AG04450 (cell line): ENCODE measurements at places on chromosomes 12 and 14.

- no peak for DNase-seq
Observed at GRCh38 chr12:74415633-74416032, 122.0 kb upstream of the ATXN7L3B start.

GRCh38 chr14:33917661-33918060 is 33.2 kb downstream of the EGLN3 start:
- no peak for DNase-seq

- no peak for DNase-seq
Observed at GRCh38 chr14:39276005-39276404, 42.3 kb downstream of the MIA2 start.

- peak; percentile 74 for DNase-seq
Observed at GRCh38 chr12:114399664-114400211, 6.2 kb downstream of the TBX5 start.

- DNase-seq = no peak
Observed at GRCh38 chr14:22610931-22611330, 12.8 kb downstream of the ABHD4 start.

DNA sequence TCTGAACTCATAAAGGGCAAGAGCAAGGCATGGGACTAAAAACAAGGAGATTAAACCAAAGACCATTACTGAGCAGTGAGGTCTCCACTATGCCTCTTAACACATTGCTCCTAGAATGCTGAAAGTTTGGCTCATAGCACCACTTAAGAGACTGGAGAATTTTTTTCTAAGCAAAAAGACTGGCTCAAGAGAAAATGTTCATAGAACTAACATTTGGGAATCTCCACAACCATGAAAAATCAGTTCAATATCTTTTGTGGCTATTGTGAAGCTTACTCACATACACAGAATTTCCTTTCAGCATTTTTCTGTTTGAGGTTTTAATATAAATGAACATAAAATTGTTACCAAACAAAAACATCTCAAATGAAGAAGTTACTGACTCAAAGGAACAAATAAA is 255.8 kb downstream of the CCDC91 start:
- DNase-seq = no peak

DNA sequence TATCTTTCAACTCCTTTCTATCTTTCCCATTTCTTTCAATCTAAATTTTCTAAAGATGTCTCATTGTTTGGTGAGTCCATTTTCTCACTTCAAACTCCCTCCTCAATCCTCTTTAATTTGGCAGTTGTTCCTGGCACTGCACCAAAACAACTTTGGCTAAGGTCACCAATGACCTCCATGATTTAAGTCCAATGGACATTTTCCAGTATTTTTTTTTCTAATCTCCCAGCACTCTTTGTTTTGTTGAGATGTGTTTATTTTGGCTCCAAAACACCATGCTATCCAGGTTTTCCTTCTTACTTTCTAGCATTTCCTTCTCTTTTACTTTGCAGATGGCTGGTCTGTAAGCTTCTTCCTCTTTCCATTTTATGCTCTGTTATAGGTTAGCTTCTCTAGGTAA is 42.5 kb upstream of the OTOGL start:
- no peak for DNase-seq

DNA sequence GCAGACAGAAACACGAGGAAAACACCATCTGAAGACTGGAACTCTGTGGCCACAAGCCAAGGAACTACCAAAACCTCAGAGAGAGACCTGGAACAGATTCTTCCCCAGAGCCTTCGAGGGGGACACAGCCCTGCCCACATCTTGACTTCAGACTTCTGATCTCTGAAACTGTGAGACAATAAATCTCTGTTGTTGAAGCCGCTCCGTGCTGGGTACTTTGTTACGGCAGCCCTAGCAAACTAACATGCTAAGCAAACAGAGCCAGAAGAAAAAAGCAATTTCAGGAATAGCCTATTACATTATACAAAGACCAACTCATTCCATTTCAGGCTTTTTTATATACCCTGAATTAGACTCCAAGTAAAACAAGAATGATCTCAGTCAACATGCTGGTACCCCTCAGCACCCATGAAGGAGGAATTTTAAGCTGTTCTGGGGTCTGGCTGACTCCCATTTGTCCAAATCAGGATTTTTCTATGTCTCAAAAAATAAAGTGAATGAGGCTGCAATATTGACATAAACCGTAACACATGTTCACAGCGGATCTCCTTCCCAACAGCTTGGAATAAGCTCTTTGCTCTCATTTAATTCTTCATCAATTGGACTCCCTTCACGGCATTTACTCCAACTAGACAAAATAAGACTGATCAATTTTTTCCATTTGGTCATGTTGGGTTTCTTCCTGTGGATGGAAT is 190.1 kb downstream of the FOXN3 start:
- no peak for DNase-seq

GRCh38 chr12:128908254-128908653 is 55.0 kb downstream of the GLT1D1 start:
- no peak for DNase-seq

GRCh38 chr12:4353785-4354208 is 25.7 kb downstream of the FGF23 start:
- DNase-seq = no peak

- no peak for DNase-seq
Observed at GRCh38 chr14:88856786-88857366, 32.4 kb downstream of the TTC8 start.

DNA sequence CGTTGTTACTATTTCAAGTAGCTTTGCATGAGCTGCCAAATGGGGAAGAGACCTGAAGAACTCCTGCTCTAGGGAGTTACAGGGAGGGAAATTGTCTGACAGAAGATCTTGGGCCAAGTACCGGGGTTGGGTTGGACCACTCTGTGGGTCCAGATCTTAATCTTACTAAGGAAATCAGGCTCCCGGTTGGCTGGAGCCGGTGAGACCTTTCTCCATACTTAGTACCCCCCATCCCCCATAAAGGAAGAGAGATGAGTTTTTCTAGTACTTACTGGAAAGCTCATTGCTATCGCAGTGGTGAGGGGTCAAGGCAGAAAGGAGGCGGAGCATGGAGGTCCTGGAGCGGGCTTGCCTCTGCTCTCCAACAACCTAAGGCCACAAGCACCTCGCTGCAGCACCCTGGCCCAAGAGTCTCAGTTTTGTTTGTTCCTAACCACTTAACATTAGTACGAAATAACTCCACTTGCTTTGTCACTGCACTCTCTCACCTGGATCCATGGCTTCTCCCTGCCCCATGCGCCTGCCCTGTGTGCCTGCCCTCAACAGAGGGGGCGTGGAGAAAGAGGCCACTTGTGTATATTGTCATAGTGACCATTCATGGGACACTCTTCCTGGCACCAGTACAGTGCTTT is 6.8 kb upstream of the UNC119B start:
- DNase-seq = no peak

- no peak for DNase-seq
Observed at GRCh38 chr14:28767030-28767852, 654 bp downstream of the FOXG1 start.

- peak; percentile 21 for DNase-seq
Observed at GRCh38 chr12:130826151-130826801, 12.8 kb downstream of the STX2 start.

GRCh38 chr12:32264961-32265360 is 134.4 kb upstream of the FGD4 start:
- DNase-seq = no peak

DNA sequence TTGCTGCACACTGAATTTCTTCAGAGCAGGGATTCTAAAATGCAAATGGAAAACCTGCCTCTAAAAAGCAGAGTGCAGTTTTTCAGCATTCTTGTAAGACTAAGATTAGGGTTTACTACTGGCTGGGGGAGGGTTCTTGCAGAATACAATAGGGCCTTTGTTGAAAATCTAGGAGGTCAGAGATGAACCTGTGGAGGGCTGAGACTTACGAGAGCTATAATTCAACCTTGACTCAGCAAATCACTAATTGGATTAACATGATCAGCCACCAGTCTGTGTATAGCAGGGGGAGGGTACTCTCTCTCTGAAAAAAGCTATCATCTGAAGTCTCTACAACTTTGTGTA is 92.6 kb upstream of the HIF1A start:
- no peak for DNase-seq

DNA sequence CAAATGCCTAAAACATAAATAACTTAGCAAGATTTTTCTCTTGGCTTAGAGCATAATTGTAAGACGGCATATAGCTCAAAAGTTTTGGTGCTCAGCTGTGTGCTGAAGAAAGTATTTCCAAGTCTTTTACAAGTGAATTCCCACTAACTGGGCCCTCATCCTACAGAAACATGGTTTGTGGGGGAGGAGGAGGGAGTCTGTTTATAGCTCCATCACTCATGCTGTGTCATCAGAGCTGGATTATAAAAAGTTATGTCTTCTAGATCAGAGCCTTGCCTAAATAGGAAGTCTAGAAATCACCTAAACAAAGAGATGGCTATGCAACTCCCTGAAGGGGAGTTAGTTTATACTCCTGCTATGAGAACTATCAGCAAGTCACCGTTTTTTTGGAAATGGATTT is 65.9 kb upstream of the OTOGL start:
- peak; percentile 50 for DNase-seq

DNA sequence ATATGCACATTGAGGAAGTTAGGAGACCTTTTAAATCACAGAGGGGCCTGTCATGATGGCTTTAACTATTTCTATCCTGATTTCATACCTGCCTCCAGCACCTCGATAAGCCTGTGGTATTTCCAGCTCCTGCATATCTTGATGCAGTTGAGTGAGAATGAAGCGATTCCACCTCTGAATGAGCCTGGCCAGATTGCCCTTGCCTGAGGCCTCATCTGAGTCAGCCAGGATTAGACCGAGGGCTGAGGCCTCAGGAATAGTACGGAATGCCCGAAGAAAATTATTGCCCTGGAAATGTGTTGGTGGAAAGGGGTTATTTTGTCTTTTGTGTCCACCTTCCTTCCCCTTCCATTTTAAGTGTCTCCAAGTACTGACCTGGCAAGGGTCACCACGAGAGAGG is 8.4 kb upstream of the CNPY2 start:
- DNase-seq = no peak

DNA sequence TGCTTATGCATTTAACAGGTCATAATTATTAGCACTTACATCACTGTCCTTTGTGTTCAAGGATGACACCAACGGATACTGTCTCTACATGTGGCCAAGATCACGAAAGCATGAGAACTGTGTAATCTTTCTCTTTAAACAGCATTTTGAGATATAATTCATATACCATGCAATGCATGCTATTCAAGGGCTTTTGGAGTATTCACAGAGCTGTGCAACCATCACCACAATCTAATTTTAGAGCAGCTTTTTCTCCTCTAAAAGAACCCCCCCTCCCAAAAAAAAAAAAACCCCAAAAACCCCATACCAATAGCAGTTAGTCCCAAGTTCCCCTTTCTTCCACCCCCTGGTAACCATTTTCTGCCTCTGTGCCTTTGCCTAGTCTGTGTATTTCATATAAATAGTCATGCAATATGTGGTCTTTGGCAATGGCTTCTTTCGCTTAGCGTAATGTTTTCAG is 60.6 kb downstream of the SPRING1 start:
- DNase-seq = no peak

- DNase-seq = no peak
Observed at GRCh38 chr14:102396521-102396920, 33.8 kb downstream of the TECPR2 start.

- DNase-seq = no peak
Observed at GRCh38 chr14:70896981-70897380, 10.3 kb upstream of the PCNX1 start.

GRCh38 chr12:116325336-116325664 is 47.8 kb upstream of the MED13L start:
- DNase-seq = no peak

GRCh38 chr14:68972507-68973218 is 6.4 kb downstream of the ACTN1 start:
- peak; percentile 88 for DNase-seq

GRCh38 chr12:58369576-58369975 is 428.2 kb downstream of the ATP23 start:
- no peak for DNase-seq

GRCh38 chr12:100913872-100914592 is 119.5 kb downstream of the ANO4 start:
- no peak for DNase-seq

GRCh38 chr12:53096759-53097158 is 708 bp upstream of the IGFBP6 start:
- DNase-seq = no peak

DNA sequence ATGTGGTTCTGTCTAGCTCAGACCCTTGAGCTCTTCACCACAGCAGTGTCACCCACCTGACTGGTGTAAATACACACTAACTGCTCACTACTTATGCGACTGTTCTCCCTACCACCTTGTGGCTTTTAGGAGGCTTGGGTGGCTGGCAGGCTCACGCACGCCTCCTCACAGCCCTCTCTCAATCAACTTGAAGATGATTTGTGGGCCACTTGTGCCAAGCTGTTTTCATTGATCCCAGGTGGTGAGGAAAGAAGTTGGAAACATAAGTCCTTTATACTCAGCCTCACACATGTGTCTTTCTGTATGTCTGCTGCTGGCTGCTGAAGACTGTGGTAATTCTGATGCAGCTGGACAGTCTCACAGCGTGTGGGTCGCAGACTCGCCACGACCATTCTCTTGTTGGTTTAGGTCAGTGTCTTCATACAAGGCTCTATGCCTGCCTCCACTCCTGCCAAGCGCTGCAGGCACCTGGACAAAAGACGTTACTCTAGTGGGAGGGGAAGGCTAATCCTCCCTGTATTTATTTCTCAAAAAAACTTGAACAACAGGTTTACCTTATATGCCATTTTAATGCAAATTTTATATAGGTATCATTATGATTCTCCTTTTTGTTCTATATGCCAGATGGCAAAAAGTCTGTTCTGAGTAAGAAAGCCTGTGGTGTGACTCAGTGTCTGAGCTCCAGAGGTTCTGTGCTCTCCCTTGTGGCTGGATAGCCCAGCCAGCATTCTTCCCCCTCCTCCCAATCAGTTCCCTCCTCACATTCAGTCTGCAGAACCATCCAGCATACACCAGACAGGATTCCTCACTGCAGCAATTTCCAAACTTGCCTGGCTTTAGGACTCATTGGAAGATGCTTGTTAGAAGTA is 115.6 kb downstream of the DIP2B start:
- no peak for DNase-seq

DNA sequence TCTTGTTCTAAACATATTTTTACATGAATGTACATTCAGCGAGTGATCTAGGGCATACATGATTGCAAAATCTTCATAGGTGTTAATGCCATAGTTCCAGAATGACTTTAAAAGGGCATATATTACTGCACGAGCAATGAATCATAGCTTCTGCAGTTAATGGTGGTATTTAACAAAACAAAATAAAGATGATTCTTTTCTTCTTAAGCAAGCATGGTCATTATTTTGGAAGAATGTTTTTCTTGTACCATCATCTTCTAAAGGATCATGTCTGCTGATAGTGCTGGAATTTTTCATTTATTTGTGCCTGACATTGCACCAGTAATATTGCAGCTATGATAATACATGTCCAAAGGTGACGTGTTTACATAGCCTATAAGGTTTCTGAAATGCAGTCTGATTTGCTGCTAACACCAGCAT is 388.6 kb downstream of the CCDC91 start:
- no peak for DNase-seq

DNA sequence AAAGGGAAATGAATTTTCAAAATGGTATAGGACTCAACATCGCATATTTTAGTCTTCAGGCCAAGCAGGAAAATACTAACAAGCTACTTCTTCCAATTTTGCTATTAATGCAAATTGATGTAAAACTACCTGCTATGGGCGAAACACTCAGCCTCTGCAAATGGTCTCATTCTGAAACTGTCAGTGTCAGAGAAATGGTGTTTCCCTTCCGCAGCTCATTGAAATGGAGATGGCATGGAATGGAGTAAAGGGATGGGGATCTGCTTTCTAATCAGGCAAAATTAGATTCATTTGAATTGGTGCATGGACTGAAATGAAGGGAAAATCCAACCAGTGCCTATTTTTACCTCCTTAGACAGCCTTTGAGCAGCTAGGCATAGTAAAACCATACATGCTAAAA is 80.4 kb upstream of the EEA1 start:
- DNase-seq = no peak
